ENCODE measurements at places on chromosomes 5 and 9. TPM values are rescaled to one million over a fixed set of nuclear protein-coding genes. Genes with fewer than 3 reads are reported as not detected.

The FANCC gene
- 32.2 TPM for total RNA-seq

The INSYN2B gene
- not detected for total RNA-seq

The LPAR1 gene
- total RNA-seq: 37.8 TPM

The RASGEF1C gene
- not detected for total RNA-seq

DNA sequence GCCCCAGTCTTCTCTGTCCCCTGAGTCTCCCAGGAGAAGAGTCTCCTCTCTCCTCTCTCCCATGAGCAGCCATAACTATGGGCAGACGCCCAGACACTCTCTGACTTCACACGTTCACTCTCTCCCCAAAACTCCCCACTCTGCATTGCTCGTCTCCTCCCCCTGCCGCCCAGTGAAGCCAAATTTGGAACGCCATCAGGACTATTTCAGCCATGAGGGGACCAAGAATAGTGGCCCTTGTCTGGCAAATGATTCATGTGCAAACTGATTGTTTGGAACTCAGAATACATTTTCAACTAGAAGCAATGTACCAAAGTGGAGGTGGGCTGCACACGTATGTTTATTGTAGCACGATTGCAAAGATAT, 20.9 kb downstream of the CMBL start:
- no peak for DNase-seq

GRCh38 chr5:157137691-157138090, 5.0 kb downstream of the MED7 start:
- no peak for DNase-seq

DNA sequence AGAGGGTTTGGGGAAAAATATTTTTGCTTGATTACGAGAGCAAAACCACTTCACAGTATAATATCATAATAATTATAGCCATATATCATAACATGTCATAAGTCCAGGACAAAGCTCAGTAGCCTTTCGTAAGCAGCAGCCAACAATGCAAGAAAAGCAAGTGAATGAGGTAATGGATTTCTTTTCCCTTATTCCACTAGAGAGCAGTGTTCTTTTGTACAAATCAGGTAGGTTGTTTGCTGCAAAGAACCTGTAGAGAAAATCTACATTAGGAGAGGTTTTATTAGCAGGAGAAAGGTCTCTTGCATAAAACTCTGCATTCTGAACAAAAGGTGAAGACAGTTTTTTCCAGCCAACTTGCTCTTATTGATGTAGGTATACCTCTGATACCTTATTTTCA, 1033.4 kb downstream of the TLE4 start:
- DNase-seq: no peak

GRCh38 chr9:129719135-129719534, 33.7 kb downstream of the PTGES start:
- DNase-seq: no peak

Measured in Peyer's patch (tissue), 4 donors.